ENCODE measurements at places on chromosomes 4 and X. TPM values are rescaled to one million over a fixed set of nuclear protein-coding genes. Genes with fewer than 3 reads are reported as not detected.

UVSSA gene
- total RNA-seq: 3.6 TPM

TRIML1 gene
- total RNA-seq: not detected

BRS3 gene
- total RNA-seq: not detected

SRPX2 gene
- 13.4 TPM for total RNA-seq

DNA sequence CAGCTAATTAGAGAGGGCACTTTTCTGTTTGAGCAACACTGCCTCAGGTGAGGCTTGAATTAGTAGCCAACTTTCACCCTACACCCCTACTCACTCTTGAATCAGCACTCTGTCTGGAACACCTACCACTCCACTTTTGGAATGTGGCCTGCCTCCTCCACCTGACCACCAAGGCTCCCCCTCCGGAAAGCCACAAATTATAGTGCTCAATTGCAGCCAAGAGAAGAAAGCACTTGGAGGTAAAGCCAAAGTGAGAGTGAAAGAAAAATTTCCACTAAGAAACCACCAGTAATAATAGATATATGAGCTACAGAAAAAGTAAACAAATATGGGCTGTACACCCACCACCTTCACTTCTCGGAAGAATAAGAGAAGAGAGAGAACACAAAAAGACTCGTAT lies 41.1 kb downstream of the PPP3CA start:
- DNase-seq: peak; percentile 27

- no peak for DNase-seq
Observed at GRCh38 chr4:168515222-168516011, 18.6 kb downstream of the PALLD start.

- no peak for DNase-seq
Observed at GRCh38 chrX:134982748-134983147, 8.0 kb upstream of the SMIM10 start.

DNA sequence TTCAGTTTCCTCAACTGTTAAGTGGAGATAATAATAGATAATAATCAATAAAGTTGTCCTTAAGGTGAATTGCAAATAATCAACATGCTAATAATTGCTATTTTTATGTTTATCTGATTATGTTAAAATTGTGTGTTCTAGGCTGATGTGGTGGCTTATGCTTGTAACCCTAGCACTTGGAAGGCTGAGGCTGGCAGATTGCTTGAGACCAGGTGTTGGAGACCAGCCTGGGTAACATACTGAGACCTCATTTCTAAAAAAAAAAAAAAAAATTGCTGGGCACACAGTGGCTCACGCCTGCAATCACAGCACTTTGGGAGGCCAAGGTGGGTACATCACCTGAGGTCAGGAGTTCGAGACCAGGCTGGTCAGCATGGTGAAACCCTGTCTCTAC lies 175.2 kb downstream of the GC start:
- no peak for DNase-seq

DNA sequence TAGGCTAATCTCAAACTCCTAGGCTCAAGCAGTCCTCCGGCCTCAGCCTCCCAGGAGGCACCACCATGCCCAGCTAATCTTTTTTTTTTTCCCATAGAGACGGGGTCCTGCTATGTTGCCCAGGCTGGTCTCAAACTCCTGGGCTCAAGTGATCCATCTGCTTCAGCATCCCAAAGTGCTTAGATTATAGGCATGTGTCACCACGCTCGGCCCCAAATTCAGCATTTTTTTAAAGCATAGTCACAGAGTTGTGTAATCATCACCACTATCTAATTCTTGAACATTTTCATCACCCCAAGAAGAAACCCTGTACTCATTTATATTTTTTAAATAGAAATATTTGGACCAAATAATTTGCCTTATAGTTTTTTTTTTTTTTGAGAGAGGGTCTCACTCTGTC lies 10.3 kb downstream of the CENPI start:
- no peak for DNase-seq

Data from G401 (cell line).